RWPE2 (cell line): ENCODE measurements at places on chromosomes 5 and 9.

DNA sequence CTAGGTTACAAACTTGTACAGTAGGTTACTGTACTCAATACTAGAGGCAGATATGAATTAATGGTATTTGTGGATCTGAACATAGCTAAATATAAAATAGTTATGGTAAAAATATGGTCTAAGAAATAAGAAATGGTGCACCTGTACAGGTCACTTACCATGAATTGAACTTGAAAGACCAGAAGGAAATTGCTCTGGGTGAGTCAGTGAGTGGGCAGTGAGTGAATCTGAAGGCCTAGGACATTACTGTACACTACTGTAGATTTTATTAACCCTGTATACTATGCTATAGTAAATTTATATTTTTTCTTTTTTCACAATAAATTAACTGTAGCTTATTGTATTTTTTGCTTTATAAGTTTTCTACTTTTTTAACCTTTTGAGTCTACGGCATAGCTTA is 1020.4 kb downstream of the CDH18 start:
- H3K4me1 ChIP-seq, result no peaks in the 10 kb centered on the region
- DNase-seq, result no peak
- H3K27me3 ChIP-seq, result no peaks in the 10 kb centered on the region
- no peak overlapping the region for H3K27ac ChIP-seq
- H3K36me3 ChIP-seq, result no peaks in the 10 kb centered on the region

- H3K27ac ChIP-seq, result no peak overlapping the region
- no peaks in the 10 kb centered on the region for H3K36me3 ChIP-seq
- H3K4me3 ChIP-seq, result no peak overlapping the region
- DNase-seq, result no peak
Observed at GRCh38 chr5:152838241-152838786, 433.2 kb upstream of the NMUR2 start.

GRCh38 chr5:157801-158200 is 33.5 kb upstream of the LRRC14B start:
- H3K36me3 ChIP-seq, result no peaks in the 10 kb centered on the region
- no peaks in the 10 kb centered on the region for H3K4me1 ChIP-seq
- DNase-seq, result no peak
- H3K4me3 ChIP-seq, result no peak overlapping the region

DNA sequence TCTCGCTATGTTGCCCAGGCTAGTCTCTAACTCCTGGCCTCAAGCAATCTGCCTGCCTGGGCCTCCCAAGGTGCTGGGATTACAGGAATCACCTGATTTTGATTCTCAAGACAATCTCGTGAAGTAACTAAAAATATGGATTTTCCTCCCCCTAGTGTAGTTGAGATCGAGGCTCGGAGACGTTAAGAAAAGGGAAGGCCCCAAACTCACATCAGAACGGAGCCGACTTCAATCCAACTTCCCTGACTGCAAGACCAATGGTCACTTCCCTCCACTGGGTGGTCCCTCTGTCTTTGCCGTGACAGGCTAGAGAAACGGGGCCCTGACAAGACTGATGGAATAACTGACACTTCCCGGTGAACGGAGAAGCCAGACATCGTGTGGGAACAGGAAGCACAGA is 28.3 kb downstream of the BARHL1 start:
- H3K27ac ChIP-seq, result no peak overlapping the region
- no peaks in the 10 kb centered on the region for H3K27me3 ChIP-seq
- no peak for DNase-seq
- peaks cover 61% of the 10 kb centered on the region for H3K36me3 ChIP-seq
- no peaks in the 10 kb centered on the region for H3K4me1 ChIP-seq
